NCI-H226 (cell line): ENCODE measurements at places on chromosomes 16 and 17.

DNA sequence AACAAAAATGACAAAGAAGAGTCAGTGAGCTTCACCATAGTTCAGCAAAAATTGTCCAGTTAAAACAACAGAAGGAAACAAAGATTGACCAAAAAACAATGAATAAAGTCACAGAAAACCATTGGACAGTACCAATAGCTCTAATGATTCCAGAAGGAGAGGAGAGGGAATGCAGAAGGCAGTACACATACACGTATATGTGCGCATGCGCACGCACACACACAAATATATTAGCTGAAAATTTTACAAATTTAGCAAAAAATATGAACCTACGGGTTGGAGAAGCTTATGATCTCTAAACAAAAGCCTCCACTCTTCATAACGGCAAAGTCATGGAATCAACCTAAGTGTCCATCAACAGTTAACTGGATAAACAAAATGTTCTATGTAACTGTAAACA, 120.3 kb upstream of the MON1B start:
- no peak for DNase-seq

- DNase-seq: no peak
These were observed 76.0 kb downstream of the BANP start for GRCh38 chr16:88026964-88027938.

GRCh38 chr17:38656959-38657823, 17.6 kb downstream of the EPOP start:
- no peak for DNase-seq

DNA sequence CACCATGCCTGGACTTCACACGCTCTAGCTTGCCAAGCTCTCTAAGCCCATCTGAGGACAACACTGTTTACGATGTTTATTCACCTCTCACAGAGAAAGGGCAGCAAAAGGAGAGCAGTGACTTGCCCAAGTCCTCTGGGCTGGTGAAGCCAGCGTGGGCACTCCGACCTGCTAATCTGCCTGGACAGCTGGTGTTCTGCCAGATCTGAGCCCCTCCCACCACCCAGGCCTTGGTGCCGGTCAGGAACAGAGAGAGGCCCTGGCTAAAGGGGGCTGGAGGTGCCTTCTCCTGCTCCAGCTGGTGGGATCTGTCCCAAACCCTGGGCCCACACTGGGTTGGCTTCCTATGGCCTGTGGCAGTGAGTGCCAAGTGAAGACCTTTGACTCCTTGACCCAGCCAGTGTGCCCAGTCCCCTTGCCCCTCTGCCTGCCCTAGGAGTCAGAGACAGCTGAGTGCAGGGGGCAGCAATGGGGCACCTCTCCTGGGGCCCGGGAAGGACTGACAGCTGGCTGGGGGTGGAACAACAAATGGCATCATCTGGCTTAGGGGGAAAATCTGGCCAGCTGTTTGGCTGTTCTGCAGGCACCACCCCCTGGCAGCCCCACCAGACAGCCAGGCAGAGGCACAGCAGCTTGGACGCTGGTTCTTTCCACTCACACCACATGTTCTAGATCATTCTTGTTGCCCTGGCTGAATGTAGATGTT, 1.8 kb upstream of the SLC4A1 start:
- DNase-seq: no peak

DNA sequence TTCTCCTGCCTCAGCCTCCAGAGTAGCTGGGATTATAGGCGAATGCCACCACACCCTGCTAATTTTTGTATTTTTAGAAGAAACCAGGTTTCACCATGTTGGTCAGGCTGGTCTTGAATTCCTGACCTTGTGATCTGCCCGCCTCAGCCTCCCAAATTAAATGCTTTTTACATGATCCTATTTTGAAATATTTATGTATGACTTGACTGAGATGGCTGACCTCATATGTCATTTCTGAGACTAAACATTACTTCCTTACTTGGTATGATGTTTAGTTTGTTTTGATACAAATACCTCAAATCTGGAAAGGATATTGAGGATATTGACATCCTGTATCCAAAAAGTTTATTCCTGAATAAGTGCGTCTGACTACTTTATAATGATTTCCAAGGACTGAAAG, 11.9 kb downstream of the CALCOCO2 start:
- DNase-seq: no peak

- no peak for DNase-seq
These were observed 392.5 kb downstream of the HS3ST3B1 start for GRCh38 chr17:14693382-14693781.

DNA sequence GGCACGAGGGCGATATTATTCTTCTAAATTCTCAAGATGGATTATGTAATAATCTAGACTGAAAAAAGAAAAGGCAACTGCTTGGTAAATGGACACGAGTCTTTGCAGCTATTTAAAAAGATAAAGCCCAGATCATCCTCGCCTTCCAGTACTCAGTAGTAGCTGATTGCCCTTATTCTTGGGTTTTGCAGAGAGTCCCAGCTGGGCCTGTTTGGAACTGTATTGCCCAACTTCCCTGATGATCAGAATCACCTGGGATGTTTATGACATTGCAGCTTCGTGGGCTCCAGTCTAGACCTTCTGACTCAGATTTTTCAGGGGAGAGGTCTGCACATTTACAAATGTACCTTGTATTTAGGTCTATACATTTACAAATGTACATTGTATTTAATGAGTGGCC, 213.5 kb downstream of the RAB11FIP4 start:
- DNase-seq: no peak

GRCh38 chr16:52773026-52773425, 226.1 kb upstream of the TOX3 start:
- no peak for DNase-seq

- no peak for DNase-seq
These were observed 15.5 kb downstream of the DYNC1LI2 start for GRCh38 chr16:66735891-66736290.

- no peak for DNase-seq
These were observed 30.0 kb downstream of the TBC1D16 start for GRCh38 chr17:80005360-80006338.

DNA sequence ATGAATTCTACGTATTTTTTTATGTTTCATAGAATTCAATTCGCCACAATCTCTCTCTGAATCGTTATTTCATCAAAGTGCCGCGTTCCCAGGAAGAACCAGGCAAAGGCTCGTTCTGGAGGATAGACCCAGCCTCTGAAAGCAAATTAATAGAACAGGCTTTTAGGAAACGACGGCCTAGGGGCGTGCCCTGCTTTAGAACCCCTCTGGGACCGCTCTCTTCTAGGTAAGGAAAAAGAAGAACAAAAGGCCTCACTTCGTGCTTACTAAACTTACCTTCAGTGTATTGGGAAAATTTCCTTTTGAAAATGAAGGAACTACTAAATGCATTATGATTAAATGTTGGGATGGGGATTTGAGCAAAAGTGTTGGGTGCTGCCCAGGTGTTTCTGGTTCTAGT, 63.2 kb downstream of the FOXK2 start:
- DNase-seq: no peak

DNA sequence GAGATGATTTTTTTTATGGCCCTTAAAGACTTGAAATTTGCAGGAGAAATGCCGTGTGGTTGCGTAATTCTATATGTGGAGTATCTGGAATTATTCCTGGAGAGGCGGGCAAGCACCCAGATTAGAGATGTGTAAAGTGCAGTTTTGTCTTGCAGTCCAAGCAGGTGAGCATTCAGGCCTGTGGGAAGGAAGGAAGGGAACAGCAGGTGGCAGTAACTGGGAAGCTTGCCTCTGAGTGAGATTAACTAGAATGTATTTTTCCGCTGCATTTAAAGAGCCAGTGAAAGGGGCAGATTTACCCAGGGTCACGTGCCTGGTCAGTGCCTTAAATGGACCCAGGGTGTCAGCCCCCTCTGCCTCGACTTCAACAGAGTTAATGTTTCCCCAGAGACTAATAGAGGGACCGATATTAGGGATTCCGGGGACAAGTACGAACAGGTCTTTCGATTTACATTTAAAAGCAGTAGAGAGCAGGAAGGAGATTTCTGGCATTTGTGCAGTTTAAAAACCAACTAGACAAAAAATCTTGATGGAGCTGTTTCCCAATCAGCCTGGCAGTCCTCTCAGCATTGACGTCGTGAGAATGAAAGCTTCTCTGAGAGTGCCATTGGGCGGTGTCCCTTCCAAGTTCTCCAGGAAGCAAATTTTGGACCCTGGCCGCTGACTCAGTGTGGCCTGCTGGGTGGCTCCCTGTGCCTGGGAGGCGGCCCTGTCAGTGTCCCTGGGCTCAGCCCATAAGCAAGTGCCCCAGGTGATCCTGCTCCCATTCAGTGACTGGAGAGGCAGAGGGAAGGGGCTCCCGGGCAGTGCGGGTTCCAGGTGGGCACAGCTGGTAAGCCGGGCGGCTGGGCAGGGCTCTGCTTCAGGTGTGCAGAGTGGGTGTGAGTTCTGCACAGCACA, 38.2 kb downstream of the KSR1 start:
- DNase-seq: peak; percentile 39

DNA sequence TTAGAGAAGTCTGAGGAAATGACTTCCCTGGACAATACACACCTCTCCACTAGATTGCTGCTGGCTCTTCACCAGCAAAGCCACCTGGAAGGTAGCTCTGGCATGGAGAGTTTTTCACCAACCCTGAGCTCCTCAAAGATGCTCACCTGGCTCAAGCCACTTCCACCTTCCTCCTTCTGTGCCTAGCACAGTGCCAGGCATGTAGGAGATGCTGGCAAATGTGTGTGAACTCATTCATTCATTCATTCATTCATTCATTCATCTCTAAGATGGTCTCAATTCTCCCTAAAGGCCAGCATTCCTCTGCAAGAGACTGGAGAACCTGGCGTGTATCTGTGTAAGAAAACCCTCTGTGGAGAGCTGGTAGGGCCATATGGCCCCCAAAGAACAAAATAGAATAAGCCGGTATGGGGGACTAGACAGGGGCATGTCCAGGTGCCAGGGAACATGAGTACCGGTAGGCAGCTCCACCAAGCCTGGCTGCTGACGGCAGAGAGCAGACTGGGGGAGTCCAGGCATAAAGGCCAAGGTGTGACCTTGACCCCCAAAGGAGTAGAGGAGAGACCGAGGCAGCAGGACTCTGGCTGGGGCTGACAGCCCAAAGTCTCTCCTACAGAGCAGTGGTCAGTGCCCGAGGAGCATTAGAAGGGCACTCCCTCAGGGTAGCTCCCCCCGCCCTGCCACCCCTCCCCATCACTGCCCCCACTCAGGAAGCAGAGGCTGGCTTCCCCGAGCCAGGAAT, 132.2 kb upstream of the TNRC6C start:
- no peak for DNase-seq

DNA sequence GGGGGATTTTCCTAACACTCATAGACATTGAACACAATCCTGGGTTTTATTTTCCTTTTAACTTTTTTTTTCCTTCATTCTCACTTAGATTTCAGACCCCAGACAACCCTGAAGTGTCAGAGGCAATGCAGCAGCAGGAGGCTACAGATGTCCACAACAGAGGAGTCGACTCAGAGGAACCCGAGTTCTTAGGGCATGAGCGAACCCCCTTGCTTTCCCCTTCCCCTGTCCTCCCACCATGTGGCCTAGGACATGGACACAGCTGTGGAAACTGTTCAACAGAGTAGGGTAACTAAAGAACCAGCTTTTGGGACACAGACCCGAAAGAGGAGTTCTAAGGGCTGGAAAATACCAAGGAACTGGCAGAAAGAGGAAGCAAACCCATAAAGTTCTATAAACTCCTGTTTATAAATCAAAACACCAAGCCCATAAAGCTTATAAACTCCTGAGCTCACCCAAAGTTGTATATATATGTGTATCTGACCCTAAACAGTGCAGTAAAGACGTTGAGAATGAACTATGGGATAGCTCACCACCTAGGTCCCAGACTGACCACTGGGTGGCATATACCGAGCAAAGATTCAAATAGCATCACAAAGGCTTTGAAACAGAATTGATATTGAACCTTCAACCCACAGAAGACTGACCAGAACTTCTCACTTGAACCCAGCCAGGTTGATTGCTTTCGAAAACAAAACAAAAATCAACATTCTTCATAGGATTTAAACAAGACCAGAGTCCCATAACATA, 33.9 kb downstream of the CMTM4 start:
- no peak for DNase-seq

GRCh38 chr16:67406111-67406971, 9.9 kb downstream of the ZDHHC1 start:
- peak; percentile 65 for DNase-seq

DNA sequence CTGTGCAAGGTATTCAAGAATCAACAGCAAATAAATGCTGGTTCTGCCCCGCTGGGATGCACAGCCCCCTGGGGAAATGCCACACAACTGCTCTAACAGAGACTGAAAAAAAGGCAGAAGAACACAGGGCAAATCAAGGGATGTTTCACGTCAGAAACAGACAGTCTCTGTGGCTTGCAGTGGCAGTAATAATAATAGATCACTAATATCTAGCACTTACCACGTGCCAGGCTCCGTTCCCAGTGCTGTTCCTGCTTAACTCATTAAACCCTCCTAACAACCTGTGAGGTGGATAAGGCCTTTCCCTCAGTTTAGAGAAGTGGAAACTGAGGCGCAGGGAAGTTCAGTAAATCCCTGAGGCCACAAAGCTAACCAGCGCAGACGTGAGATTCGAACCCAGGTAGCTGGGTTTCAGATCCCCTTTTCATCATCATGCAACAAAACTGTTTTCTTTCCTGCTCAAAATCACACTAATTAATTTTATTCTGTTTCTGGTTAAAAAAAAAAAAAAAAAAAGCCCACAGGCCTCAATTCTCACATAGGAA, 36.7 kb downstream of the ARHGAP17 start:
- DNase-seq: peak; percentile 4

DNA sequence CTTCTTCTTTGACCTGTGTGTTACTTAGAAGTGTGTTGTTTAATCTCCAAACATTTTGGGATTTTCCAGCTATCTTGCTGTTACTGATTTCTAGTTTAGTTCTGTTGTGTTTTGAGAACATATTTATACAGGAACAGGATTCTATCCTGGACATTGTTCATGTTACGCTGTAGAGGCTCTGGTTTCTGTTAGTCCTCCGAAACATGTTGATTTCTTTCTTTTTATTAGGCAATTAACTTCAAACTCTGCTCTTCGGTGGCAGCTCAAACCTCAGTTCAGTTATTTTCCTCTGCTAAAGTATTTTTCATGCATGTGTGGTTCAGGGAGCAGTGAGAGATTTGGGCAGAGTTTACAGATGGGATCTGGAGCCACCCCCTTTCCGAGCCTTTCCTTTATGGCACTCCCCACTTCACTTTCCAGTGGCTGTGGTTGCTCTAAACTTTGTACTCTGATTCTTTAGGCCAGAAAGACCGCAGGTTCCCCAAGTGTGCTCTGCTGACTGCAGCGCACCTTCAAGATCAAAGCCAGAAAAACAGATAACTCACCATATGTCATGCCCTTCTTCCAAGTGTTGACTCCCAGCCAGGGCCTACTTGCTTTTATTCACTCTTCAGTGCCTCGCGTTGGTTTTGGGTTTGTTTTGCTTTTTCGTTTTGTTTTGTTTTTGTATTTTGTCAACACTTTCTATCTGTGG, 77.6 kb upstream of the KSR1 start:
- no peak for DNase-seq

GRCh38 chr17:4626734-4627256, 14.7 kb downstream of the ALOX15 start:
- DNase-seq: no peak

GRCh38 chr16:8182761-8183160, 407.6 kb downstream of the TMEM114 start:
- no peak for DNase-seq

- no peak for DNase-seq
These were observed 39.3 kb downstream of the ENGASE start for GRCh38 chr17:79113699-79114457.

GRCh38 chr17:42920106-42920900, 19.7 kb downstream of the G6PC1 start:
- no peak for DNase-seq

- DNase-seq: no peak
These were observed 3.9 kb upstream of the TPPP3 start for GRCh38 chr16:67397036-67397801.
